ENCODE measurements at places on chromosomes 7 and 10.

GRCh38 chr10:1345368-1345767 lies 289.2 kb downstream of the WDR37 start:
- DNase-seq: no peak

GRCh38 chr7:8303904-8304528 lies 42.0 kb upstream of the ICA1 start:
- DNase-seq: no peak

GRCh38 chr10:115417585-115418265 lies 324.6 kb downstream of the ATRNL1 start:
- peak; percentile 57 for DNase-seq

DNA sequence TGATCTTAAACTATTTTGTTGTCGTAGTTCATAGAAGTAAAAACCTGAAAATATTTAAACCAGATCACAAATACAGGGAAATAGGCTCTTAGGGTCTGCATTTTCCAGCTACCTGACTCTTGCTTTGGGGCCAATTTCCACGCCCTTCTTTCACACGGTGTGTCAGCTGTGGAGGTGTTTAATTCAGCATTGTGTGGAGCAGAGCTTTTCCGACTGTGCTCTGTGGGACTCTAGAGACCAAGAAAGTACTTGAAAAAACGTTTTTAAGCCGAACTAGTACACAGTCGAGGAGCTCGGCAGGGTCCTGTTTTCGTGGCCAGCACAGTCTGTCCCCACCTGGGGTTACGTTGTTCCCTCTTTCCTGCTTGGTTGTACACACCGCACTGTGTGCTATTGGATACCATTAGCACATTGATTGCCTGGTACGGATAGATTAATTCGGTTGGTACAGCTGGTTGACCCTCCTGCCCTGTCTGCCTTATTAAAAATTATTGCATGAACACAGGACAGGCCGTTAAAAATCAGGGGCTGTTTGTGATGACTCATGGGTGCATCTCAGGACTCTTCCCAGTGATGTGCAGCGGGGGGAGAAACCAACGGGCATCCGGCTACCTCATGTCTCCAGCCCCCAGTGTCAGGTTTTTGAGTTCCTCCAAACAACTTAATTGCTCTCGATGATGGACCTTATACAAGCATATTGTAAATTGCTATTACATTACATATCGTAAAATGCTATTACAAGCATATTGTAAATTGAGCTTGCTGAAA lies 80.7 kb upstream of the BTBD16 start:
- DNase-seq: no peak

DNA sequence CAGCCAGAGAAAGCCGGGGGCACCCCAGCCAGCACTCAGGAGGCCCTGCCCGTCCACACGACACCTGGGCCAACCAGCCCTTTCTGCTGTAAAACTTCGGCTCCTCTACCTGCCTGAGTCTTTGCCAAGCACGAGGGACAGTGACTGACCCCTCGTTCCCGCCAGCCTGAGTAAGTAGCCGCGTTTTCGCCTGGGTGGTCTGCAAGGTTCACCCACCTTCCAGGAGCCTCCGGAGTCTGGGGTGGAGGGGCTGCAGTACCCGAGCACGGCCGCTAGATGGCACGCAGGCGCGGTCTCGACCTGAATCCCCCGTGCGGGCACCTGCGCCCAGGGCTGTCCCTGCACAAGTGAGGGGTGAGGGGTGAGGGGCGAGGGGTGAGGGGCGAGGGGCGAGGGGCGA lies 192.7 kb downstream of the PTPRN2 start:
- no peak for DNase-seq

- DNase-seq: peak; percentile 80
Measured at GRCh38 chr7:46859963-46860475, 721.9 kb downstream of the TNS3 start.

DNA sequence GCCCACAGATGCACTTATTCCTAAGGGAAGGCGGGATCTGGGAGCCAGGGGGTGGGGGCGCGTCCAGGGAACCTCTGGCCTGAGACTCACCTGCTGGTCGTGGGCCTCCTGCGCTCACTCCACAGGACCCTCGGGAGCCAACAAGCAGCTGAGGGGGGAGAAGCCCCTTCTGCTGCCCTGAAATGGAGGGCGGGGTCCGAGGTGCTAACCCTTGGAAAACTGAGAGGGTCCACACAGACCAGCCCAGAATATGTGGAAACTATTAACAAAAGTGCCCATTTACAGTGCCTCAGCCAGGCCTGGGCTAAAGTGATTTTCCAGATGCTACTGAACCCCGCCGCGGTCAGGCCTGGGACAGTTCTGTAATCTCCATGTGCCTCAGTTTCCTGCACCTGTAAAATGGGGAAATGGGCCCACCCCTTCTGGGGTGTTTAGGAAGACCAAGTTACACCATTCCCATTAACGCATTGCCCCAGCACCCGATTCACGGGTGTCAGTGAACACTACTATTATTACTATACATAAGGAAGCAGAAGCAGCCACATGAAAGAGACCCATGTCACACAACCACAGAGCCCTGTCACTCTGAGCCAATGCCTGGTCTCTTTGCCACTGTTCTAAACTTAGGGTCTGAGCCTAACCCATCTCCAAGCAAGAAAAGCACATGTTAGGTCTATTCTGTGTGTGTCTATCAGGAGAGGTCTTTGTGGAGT lies 630 bp upstream of the VSTM4 start:
- no peak for DNase-seq

- no peak for DNase-seq
Measured at GRCh38 chr7:64685741-64686140, 19.8 kb downstream of the ZNF107 start.

DNA sequence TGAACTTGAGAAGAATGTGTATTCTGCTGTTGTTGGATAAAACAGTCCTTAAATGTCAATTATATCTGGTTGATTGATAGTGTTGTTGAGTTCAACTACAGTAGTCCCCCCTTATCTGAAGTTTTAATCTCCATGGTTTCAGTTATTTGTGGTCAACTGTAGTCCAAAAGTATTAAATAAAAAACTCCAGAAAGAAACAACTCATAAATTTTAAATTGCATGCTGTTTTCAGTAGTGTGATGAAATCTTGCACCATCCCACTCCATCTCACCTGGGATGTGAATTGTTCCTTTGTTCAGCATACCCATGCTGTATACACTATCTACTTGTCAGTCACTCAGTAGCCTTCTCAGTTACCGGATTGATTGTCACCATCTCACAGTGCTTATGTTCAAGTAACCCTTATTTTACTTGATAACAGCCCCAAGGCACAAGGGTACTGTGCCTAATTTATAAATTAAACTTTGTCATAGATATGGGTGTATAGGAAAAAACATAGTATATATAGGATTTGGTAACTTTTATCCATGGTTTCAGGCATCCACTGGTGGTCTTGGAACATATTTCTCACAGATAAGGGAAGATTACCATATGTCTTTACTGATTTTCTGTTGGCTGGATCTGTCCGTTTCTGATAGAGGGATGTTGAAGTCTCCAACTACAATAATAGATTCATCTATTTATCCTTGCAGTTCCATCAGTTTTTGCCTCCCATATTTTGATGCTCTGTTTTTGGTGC lies 57.1 kb downstream of the AOAH start:
- DNase-seq: peak; percentile 59

- DNase-seq: no peak
Measured at GRCh38 chr7:106866298-106867281, 1.5 kb downstream of the PIK3CG start.

DNA sequence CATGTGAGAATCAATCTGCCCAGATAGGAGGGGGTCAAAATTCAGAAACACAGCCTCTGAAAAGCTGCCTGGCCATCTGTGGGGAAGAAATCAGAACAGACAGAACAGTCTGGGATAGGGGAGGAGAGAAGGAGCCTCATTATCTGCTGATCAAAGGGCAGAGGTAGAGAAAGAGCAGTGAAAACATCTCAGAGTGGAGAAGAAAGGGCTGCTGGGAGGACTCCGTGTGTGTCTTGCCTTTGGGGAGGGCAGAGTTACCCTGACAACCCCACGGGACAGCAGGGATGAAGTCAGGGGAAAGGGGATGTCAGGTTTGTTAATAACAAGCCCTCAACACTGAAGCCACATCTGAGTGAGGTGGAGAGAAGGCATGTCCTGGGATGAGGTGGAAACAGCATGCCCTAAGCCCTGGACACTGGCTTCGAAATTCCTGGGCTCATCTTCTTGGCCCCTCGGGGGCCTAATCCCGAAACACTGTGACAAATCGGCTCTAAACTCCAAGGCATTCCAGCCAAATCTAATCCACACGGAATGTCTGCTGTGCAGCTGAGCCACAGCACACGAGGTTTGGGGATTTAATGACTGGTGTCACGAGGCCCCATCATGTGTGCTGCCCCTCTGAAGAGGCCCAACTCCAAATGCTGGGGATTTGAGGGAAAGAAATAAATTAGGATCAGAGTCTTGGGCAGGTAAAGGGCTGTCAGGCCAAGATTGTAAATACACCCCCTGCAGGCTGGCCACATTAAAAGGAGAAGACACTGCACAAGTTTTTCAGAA lies 82.8 kb upstream of the FGFR2 start:
- DNase-seq: peak; percentile 15

DNA sequence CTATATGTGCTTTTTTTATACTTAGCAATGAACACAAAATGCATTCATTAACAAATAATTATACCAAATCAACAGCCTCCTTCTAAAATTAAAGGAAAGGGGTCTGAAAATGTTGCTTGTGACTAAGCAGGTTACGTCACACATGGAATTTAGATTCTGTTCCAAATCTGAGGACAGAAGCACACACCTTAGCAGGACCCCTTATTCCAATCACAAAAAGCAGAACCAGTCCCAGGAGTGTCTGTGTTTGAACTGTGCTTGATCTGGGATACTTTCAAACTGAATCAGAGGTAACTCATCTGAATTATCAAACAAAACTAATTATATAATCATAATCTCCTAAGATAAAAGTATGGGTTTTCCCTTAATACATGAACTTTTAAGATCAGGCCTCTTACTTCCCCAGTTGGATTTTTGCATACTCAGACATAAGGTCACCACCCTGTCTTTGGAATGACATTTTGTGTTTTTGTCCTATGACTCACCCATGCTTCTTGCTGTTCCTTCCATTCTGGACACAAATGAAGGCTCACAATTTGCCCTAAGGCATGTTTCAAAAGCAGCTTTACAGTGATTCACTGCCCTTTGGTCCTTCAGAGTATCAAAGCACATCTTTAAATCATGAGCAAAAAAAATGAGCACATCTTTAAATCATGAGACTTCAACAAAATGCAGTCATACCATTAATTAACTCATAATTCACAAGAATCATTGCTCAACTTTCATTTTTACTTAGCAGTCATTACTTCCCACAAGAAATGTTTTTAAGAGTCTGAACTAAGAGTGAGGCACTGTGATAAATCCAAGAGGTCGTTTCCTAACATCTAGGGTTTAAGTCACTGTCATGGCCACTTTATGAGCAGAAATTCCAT lies 35.5 kb downstream of the SEMA3C start:
- DNase-seq: peak; percentile 100

DNA sequence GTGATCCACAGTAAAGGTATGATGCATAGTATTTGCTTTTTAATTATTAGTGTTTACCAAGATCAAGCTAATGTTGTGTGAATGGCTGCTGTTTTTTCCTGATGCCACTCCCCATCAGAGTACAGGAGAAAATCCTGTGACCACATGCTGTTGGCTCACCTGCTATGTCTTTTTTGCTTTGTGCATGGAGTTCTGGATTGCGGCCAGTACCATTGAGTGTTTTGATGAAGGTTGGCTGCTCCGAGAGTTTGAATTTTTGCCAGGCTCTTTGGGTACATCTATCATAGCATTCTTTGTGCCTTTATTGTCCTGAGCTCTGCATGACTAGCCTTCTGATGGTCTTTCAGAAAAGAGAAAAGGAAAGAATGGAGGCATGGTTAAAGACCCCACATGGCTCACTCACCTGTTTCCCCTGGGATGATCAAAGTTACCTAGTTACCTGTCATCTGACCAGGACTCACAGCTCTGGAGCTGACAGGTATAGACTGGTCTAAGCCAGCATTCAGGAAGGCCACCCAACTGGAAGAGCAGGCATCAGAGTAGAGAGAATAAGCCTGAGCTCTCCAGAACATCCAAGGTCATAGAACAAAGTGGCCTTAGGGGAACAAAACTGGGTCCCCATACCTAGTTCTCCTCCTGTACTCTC lies 11.8 kb upstream of the SGPL1 start:
- no peak for DNase-seq

DNA sequence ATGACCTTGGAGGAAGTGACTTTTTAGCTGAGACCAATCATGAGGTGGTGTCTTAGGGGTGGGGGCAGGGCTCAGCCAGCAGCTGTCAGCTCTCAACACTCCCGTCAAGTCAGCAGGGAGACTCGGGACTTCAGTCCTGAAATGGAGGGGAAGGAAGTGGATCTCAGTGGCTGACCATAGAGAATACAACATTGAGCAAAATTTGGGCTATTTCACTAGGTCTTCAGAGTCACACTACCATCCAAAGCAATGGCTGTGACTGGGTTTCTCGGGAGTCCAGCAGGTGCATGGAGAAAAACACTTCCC lies 16.8 kb upstream of the GIMAP6 start:
- no peak for DNase-seq

GRCh38 chr7:134327896-134328295 lies 11.2 kb upstream of the SLC35B4 start:
- DNase-seq: peak; percentile 51

DNA sequence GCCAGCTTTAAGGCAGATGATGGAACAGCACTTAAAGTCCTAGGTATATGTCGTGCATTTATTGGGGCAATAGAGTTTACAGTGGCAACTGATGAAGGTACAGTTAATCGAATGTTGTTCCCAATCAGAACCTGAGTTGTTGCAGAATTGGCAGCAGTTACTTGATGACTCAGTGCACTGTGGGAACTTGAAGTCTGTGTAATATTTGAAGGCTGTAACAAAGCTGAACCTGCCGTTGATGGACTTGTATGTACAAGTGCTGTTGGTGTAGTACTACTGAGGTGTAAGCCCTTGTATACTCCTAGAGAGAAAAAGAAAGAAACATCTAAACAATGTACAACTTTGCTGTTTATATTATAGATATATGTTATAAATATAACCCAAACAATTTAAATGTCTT lies 75.3 kb downstream of the EPC1 start:
- no peak for DNase-seq

DNA sequence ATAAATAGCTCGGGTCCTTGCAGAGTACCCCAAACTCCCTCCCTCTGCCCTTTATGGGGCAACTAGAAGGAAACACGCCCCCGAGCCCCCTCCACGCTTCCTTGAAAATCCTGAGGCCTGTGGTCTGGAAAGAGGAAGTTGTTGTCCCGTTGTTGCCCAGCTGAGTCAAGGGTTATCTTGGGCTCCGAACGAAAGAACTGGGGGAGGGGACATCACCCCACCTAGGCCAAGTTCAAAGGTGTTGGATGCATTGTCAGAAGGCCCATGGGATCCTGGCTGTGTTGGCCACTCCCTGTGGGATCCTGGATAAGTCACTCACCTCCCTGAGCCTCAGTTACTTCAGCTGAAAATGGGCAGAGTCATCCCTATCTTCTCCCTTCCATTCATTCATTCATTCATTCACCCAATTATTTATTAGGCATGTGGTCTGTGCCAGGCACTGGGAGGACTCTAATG lies at the start of gene CCL24:
Gene CCL24, minus strand, starts transcription at position 26 of the 456 bp plus-strand sequence. CDS start 91 bp downstream, outside the sequence.
- DNase-seq: no peak

- DNase-seq: no peak
Measured at GRCh38 chr10:13857451-13857850, 270.7 kb downstream of the PRPF18 start.

Measured in fibroblast of upper back skin (primary cell).